ENCODE measurements at places on chromosomes 2 and 18. TPM values are rescaled to one million over a fixed set of nuclear protein-coding genes. Genes with fewer than 3 reads are reported as not detected.

NGEF gene
- total RNA-seq, result 0.11 TPM

CFC1 gene
- total RNA-seq, result not detected

NPHP1 gene
- total RNA-seq, result not detected

SERPINB12 gene
- total RNA-seq, result not detected

NABP1 gene
- 24.5 TPM for total RNA-seq

NDUFV2 gene
- total RNA-seq, result 302 TPM

TMEM37 gene
- total RNA-seq, result 0.49 TPM

FAP gene
- total RNA-seq, result not detected

UGT1A8 gene
- total RNA-seq, result not detected

LRRTM1 gene
- not detected for total RNA-seq

IL1RL1 gene
- total RNA-seq, result 0.44 TPM

REG3G gene
- total RNA-seq, result 0.22 TPM

GKN1 gene
- not detected for total RNA-seq

NEU2 gene
- not detected for total RNA-seq

TUBA3E gene
- not detected for total RNA-seq

PSMA8 gene
- not detected for total RNA-seq

CAPN14 gene
- not detected for total RNA-seq

HRH4 gene
- not detected for total RNA-seq

FBXO48 gene
- 0.64 TPM for total RNA-seq

IL1RL2 gene
- not detected for total RNA-seq

GRB14 gene
- total RNA-seq, result not detected

GPR75 gene
- 2.3 TPM for total RNA-seq

RAB27B gene
- 2.0 TPM for total RNA-seq

HAAO gene
- total RNA-seq, result not detected

XDH gene
- total RNA-seq, result not detected

GATA6 gene
- total RNA-seq, result 0.24 TPM

PREPL gene
- 31.8 TPM for total RNA-seq

SLC30A3 gene
- 2.2 TPM for total RNA-seq

HOXD12 gene
- not detected for total RNA-seq

DCDC2C gene
- not detected for total RNA-seq

STRN gene
- total RNA-seq, result 29.1 TPM

UGT1A6 gene
- total RNA-seq, result not detected

WNT6 gene
- not detected for total RNA-seq

CNGA3 gene
- not detected for total RNA-seq

ALPG gene
- total RNA-seq, result not detected

ANKRD30B gene
- total RNA-seq, result not detected

ACMSD gene
- total RNA-seq, result not detected

MARCO gene
- 0.31 TPM for total RNA-seq

SERPINB5 gene
- 1.4 TPM for total RNA-seq

LCT gene
- 0.04 TPM for total RNA-seq

All from K562 (cell line).